ENCODE measurements at places on chromosomes 12 and 14.

DNA sequence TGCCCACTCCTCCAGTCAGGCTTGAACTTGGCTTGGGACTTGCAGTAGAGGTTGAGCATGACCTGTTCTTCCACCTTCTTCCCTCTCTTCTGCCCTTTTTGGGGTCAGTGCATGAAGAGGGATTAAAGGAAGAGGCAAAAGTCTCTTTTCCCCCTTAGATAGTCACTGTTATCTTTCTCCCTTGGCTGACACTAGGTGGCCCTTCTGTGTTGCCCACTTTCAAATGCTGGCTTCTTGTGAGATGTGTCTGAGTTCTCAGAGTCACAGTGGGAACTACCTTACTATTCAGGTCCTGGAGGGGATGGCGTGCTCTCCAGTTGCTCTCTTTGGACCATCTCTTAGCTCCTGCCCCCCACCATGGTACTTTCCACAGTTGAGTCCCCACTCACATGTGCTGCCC lies 73.6 kb downstream of the GPR65 start:
- no peak for DNase-seq

DNA sequence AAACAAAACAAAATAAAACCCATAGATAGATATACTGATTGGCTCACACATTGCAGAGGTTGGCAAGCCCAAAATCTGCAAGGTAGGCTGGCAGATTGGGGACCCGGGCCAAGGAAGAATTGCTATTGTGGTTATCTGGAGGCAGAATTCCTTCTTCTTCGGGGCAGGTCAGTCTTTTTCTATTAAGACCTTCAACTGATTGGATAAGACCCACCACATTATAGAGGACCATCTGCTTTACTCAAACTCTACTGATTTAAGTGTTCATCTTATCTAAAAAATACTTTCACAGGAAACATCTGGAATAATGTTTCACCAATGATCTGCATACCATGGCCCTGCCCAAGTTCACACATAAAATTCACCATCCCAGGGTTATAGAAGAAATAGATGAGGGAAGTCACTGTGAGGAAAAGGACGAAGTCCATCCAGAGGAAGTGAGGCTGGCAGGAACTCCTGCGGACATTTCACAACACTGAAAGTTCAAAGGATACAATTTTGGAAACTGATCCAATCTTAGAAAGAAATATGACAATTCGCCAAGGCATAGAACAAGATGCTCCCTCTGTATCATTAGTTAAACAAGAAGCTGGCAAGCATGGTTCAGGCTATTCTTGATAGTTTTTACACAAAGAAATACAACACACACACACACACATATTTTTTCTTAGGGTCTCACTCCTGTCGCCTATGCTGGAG lies 127.6 kb upstream of the MED13L start:
- no peak for DNase-seq

GRCh38 chr12:86662464-86662863 lies 406.3 kb upstream of the MGAT4C start:
- no peak for DNase-seq

- no peak for DNase-seq
Observed at GRCh38 chr14:59330455-59330854, 134.7 kb downstream of the GPR135 start.

GRCh38 chr12:93802293-93802692 lies 125.1 kb downstream of the CRADD start:
- peak; percentile 64 for DNase-seq

DNA sequence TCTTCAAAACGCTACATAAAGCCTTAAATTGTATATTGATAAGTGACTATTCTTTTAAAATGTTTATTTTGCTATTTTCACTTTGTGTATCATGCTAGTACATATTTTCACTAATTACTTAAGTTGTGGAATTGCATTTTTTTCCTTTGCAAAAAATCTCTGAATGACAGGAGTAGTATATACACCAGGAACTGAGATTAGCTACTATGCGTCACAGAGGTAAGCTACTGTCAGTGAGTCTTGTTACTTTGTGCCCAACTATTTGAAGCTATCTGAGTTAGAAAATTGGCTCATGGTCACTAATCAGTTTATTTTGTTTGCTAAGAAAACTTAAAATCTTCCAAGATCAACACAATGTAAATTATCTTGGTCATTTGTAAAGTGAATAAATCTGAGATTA lies 887.4 kb downstream of the TMTC2 start:
- DNase-seq = no peak

DNA sequence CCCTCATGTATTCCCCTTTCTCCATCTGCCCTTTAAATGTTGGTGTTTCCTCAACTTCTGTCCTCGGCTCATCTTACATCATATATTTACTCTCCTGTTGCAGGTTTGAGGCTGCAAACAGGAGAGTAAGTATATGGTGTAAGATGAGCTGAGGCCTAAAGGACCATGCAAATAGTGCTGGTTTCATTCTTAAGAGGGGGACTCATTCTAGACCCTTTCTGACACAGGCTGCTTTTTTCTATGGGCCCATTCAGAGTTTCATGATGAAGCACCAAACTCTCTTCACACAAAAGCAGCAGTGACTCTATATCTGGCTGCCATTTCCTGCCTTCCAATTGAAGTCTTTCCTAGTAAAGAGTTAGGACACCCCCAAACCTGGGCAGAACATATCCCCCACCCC lies 218.5 kb downstream of the PHLDA1 start:
- DNase-seq = no peak

- DNase-seq = no peak
Observed at GRCh38 chr12:128840862-128841468, 12.3 kb upstream of the GLT1D1 start.

- no peak for DNase-seq
Observed at GRCh38 chr14:61483476-61483875, 162.1 kb downstream of the PRKCH start.

- no peak for DNase-seq
Observed at GRCh38 chr14:71523630-71524319, 408.5 kb upstream of the RGS6 start.

GRCh38 chr12:47039079-47039478 lies 40.3 kb upstream of the PCED1B start:
- DNase-seq = no peak

GRCh38 chr12:90166671-90167070 lies 458.0 kb upstream of the ATP2B1 start:
- no peak for DNase-seq

GRCh38 chr14:22905627-22906026 lies 13.3 kb downstream of the RBM23 start:
- no peak for DNase-seq

- DNase-seq = no peak
Observed at GRCh38 chr12:49413010-49413409, 45.7 kb downstream of the SPATS2 start.

DNA sequence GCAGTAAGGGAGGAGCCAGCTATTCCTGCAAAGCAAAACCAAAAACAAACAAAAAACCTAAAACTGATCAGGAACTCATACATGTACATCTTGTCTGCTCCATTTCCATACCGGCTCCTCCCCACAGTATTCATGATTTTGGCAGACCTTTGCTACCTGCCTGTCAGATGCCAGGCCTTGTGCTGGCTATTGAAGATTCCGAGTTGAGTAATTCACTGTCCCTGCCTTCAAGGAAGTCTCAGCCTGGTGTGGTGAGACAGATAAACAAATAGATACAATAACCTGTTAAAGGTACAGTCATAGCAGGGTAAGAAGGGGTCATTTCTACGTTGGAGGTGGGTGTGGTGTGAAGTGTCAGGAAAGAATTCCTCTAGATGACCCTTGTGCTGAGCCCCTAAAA lies 42.7 kb downstream of the SUSD6 start:
- no peak for DNase-seq

DNA sequence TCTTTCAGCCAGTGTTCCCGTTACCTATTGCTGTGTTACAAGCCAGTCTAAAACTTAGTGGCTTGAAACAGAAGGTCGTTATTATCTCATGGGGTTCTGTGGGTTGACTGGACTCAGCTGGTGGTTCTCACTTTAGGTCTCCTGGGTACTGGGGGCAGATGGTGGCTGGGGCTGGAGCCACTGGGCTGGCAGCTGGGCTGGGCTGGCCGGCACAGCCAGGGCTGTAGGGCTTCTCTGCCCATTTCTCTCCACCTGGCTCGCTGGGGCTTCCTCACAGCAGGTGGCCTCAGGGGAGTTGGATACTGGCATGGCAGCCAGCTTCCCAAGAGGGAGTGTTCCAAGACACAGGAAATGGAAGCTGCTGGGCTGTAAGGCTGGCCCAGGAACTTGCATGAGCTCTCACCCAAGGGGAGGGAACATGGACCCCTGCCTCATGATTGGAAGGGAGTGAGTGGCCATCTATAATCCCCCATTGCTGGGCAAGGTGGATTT lies 27.0 kb downstream of the TUNAR start:
- no peak for DNase-seq

DNA sequence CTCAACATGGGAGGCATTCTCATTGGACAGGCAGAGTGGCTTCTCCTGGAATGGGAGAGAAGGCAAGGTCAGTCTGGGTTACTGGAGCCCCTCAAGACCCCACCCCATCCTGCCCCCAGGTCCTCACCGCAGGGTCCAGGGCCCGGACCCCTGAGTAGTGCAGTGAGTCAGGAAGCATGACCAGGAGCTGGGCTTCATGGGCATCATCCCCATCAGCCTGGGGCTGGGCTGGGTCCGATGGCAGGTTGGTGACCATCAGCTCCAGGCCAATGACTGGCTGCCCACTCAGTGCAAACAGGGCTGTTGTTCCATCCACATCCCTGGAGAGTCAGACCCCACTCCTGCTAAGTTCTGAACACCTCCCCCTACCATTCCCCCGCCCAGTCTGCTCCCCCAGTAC lies 13.1 kb downstream of the ITGA7 start:
- no peak for DNase-seq

DNA sequence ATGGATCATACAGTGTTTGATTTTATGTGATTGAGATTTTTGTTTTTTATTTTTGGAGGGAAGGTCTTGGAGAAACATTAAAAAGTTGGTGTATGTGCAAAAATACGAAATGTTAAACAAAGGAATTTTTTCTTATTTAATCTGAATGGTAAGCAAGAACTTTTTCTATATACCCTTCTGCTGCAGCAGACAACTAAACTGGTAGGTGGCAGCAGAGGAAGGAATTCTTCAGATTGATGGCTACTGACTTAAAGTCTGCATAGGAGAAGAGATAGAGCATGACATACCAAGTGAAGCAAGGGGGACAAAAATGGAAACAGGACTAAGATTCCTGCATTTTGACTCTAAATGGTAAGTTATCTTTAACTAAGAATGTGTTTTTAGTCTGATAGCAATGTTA lies 42.0 kb upstream of the A2ML1 start:
- DNase-seq = peak; percentile 72

GRCh38 chr14:101116065-101116464 lies 212.5 kb upstream of the RTL1 start:
- no peak for DNase-seq

- DNase-seq = no peak
Observed at GRCh38 chr14:51180577-51180976, 59.5 kb upstream of the TMX1 start.

DNA sequence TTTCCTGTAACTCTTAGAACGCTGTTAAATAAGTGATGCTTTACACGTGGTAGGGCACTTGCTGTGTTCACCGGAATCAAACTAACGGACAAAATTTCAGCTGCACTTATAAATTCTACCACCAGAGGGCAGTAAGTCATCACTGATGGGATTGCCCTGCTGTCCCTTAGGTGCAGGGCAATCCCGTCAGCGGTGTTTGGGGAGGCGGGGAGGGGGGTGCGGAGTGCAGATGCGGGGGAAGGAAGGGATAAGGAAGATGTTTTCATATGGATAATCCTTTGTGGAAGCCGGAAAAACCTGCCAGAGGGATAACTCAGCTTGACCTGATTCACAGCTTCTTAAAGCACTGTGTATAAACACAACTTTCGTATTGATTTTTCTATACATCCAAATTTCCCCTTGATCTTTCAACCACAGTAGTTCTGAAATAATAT lies 21.7 kb upstream of the SLC10A1 start:
- DNase-seq = peak; percentile 70

GRCh38 chr12:21992823-21993222 lies 51.6 kb upstream of the ABCC9 start:
- no peak for DNase-seq

GRCh38 chr12:109741286-109741969 lies 27.8 kb downstream of the FAM222A start:
- no peak for DNase-seq

- peak; percentile 40 for DNase-seq
Observed at GRCh38 chr12:51533799-51534198, 57.2 kb upstream of the SCN8A start.

DNA sequence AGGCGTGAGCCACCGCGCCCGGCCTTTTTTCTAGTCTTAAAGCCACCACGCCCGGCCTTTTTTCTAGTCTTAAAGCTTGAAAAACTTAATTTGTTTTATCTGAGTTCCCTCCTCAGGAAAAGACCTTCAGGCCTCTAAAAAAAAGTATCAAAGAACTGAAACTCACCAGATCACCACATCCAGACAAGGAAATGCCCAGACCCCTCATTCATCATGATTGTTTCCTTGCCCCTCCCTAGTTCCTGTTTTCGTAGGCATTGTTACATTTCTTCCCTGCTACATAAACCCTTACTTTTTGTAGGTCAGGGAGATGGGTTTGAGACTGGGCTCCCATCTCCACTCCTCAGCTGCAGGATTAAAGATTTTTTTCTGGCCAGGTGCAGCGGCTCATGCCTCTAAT lies 21.1 kb upstream of the VWF start:
- peak; percentile 90 for DNase-seq

DNA sequence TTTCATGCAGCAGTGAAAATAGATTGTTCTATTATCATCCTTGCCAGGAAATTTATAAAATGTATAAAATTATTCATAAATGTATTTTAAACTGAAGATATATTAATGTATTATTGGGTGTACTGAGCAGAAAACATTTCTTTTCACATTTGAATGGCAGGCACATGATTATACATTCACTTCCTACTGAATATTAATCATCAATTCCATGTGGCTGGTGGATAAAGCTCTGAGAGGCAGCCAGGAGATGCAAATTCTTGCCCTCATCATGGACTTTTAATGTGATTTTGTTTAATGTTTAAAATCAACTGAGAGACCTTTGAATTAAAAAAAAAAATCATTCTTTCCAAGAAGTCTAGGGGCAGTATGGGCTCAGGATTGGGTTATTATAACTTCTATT lies 40.8 kb downstream of the ANO6 start:
- no peak for DNase-seq

GRCh38 chr14:46818147-46818546 lies 166.6 kb upstream of the RPL10L start:
- no peak for DNase-seq

- peak; percentile 68 for DNase-seq
Observed at GRCh38 chr12:55847033-55847432, 4.3 kb upstream of the MMP19 start.

DNA sequence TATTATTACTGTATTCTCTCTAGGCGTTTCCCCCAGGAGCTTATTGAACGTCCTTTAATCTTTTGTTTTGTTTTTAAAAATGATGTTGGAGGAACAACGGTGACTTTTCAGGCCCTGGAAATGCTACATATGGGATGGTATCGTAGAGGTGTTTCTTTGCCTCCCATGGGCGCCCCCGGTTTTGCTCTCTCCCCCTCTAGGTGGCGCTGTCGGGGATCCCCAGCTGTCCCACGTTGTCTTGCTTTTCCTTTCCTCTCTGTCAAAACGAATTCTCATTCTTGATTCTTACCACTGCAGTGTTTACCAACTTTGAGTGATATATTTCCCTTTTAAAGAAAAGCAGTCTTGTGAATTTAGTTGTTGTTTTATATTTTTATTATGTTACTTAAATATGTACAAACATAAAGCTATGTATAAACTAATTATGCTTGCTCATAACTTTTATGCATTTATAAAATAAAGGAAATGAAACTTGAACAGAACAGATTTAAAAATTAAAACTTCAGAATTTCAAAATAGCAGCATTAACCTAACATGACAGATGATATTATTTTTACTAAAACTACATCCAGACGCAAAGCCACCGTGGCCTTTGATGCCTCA lies 171.9 kb downstream of the RGS6 start:
- peak; percentile 25 for DNase-seq

All from common myeloid progenitor, CD34-positive (primary cell).